ENCODE measurements at places on chromosomes 1 and 21.

DNA sequence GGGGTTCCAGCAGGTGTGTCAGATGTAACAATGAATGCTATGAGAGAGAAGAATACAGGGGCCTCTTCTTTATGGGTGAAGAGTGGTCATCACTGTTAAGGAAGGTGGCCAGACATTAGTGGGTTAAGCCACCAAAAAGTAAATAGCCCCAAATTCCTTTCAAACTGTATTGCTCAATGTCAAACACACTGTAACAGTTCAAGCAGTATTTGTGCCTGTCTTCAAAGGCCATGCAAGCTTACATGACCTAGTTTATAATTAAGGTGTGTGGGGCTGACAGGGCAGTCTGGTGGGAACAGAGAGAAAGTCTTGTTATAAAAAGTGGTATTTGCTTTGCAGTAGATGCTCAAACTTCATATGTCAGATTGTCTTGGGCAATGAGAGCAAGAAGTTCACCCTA, 18.5 kb downstream of the CHIT1 start:
- no peak for DNase-seq

GRCh38 chr1:2274929-2275475, 46.9 kb downstream of the SKI start:
- DNase-seq = no peak

DNA sequence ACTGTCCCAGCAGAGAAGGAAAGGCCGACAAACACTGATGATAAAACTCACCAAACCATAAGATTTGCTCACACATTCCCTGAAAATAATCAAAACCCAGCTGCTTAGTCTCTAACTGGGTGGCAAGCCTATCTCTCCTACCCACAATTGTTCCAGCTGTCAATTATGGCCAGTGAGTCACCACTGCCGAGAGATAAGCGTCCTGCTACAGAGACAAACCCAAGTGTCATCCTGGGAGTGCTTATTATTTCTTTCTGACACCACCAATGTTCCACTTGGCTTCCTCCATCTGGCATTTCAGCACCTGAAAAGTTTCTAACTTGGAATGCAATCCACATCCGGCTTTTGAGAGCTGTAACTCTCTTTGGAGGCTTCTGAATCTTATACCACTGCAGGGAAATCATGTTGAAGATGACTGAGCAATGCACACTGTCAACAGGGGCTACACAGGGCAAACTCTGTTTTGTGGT, 51.5 kb upstream of the VAV3 start:
- no peak for DNase-seq

DNA sequence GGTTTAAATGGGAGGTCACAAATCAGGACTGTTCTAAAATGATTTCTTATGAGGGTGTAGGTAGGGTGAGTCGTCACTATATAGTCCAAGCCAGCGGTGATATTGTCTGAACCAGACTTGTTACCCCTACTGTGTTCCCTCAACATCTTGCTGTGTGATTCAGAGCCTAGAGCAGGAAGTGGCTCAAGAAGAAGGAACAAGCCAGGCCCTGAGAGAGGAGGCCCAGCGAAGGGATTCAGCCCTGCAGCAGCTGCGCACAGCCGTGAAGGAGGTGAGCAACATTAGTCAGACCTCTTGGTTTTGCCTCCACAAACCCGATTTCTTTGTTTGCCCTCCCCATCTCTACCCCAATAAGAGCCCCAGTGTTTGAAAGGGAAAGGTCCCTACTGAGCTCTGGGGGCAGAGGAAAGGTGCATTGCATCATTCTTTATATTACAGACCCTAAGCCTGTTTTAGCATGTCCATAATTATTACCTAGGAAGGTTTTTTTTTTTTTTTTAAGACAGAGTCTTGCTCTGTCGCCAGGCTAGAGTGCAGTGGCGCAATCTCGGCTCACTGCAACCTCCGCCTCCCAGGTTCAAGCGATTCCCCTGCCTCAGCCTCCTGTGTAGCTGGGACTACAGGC, 5.0 kb upstream of the SH3BGRL3 start:
- no peak for DNase-seq

DNA sequence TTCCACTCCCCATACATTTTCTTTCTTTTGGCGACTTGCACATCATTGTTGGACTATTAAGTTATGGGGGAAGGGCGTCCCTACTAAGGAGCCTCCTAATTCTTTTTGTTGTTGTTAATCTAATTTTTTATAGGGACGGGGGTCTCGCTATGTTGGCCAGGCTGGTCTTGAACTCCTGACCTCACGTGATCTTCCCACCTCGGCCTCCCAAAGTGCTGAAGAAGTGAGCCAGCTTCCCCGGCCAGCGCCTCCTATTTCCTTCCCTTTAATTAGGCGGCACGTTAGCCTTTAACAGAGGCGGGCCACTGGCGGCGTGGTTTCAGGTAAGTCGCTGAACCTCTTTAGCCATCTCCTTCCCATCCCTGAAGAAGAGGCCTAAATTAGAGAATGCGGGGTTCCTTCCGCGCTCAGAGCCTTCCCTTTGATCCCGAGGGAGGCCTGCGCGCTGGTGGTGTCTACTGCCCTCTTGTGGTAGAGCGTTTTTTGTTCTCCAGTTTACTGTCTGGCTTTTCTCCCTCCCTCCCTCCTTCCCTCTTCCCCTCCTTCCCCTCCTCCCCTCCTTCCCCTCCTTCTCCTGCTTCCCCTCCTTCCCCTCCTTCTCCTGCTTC, 38.1 kb downstream of the TNFRSF9 start:
- DNase-seq = peak; percentile 36

DNA sequence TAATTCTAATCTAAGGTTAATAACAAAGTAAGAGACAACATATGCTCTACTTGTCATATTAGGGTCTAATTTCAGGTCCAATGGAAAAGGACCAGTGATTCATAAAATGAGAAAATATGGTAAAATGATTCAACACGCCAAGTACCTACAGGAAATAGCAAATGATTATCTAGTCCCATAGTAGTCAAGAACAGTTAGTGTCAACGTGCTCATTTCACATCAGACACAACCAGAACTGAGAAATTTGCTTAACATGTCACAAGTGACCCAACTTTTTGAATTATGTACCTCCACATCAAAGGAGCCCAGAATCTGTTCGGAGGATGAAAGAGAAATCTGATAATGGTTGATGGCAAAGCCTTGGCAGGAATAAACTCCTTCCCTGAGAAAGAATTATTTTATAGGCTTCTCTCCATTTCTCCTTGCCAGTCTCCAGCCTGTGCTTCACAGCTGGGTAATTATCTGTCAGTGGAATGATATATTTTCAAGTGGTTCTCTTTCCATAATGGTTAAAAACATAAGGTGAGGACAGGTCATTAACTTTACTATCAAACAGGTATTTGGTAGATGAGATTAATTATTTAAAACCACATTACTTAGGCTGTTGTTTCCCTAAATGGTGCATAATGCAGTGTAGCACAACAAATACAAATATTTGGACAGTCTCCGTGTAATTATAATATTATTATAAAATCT, 83.2 kb downstream of the APP start:
- DNase-seq = no peak

DNA sequence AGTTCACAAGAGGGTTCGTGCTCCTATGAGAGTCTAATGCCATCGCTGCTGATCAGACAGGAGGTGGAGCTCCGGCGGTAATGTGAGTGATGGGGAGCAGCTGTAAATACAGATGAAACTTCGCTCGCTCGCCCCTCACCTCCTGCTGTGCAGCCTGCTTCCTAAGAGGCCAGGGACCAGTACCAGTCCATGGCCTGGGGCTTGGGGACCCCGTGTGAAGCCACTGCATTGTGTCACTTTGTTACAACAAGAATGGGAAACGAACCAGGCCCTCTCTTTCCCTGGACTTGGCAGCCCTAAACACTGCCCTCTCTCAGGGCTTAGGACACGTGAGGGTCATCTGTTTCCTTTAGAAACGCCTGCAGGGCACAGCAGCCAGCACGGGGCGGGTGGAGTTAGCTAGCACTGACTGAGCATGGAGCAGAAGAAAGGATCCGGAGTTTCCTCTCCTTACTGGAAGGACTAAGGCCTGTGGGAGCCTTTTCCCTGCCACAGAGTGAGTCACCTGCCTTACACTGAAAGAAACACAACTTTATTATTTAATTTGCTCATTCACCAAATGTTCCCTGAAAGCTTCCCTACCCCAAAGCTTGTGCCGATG, 185.2 kb upstream of the TMEM51 start:
- no peak for DNase-seq

- no peak for DNase-seq
Measured at GRCh38 chr1:150890033-150890416, 3.1 kb downstream of the CTXND2 start.

DNA sequence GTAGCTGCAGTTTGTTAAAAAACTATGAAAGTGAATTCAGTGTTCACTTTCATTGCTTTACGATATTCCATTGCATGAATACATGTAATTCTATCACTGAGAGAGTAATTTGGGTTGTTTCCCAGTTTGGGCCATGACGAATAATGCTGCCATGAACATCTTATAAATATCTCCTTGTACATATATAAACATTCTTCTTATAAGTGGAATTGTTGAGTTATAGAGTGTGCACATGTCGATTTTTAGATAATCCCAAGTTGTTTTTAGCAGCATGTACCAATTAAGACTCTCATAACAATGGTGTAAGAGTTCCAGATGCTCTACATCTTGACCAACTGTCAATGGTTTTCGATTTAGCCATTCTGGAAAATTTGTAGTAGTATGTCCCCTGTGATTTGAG, 40.9 kb downstream of the ALG6 start:
- no peak for DNase-seq

DNA sequence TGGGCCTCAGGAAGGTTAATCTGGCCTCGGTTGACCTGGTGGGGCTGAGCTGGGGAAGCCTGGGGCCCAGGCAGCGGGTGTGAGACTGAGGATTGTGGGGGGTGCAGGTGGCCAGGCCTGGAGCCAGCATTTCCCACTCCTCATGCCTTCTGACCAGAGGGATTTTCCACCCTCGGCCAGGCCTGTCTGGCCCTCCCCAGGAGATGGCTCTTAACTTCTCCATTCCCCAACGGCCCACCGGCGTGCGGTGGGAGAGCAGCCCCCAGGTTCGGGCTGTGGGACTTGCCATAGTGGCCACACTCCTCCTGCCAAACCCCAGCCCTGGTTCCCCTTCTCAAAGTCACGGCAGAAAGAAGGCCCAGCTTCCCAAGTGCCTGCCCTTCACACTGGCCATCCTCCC, 126.5 kb upstream of the RUNX3 start:
- no peak for DNase-seq

GRCh38 chr1:236685917-236686814, at the start of gene ACTN2:
ACTN2 (plus strand) TSS chr1:236686499; CDS start chr1:236686674, 175 bp downstream.
- DNase-seq = no peak

DNA sequence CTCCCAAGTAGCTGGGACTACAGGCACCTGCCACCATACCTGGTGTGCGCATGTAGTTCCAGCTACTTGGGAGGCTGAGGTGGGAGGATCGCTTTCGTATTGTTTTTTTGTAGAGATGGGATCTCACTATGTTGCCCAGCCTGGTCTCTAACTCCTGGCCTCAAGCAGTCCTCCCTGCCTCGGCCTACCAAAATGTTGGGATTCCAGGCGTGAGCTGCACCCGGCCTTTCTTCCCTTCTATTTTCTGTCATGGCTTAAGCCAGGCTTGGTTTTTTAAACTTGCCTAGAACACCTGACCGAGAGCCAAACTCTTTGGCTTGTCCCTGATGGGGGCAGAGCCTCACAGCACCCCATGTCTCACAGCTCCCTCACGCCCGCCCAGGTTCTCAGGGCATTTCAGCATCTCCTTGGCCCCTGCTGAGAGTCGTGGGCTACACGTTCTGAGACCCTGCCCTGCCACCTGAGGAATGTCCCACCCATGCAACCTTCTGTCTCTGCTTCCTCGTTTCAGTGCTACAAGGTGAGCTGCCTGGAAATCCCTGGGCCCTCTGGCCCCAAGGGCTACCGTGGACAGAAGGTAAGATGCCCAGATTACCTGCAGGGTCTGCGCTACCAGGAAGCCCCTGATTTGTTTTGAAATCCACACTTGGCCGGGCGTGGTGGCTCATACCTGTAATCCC, 15.7 kb downstream of the COL6A2 start:
- no peak for DNase-seq

- no peak for DNase-seq
Measured at GRCh38 chr1:204569478-204569877, 53.3 kb downstream of the MDM4 start.

DNA sequence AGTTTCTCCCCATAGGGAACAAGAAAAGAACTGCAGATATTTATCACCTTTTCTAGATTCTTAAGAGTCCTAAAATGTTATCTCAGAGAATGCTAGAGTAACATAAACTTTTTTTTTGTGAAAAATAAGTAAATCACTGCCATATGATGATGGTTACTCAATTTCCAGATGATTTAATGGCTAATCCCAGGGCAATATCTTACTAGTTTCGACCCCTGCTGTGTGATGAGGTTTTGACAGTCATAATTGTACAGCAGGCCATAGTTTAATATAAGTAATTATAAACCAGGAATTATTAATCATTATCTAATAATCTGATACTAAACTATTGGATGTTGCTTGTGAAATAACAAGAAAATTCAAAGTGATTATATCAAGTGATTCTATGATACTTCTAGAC, 210.6 kb downstream of the HLX start:
- DNase-seq = no peak

- DNase-seq = peak; percentile 72
Measured at GRCh38 chr1:10755970-10756521, 40.4 kb downstream of the CASZ1 start.
